ENCODE measurements at places on chromosomes 5 and 9. TPM values are rescaled to one million over a fixed set of nuclear protein-coding genes. Genes with fewer than 3 reads are reported as not detected.

GRCh38 chr5:156460471-156460870 lies 133.5 kb downstream of the SGCD start:
- DNase-seq = no peak
- no peak overlapping the region for H3K4me3 ChIP-seq
- no peaks in the 10 kb centered on the region for H3K36me3 ChIP-seq
- H3K27me3 ChIP-seq = no peaks in the 10 kb centered on the region

- H3K4me1 ChIP-seq = no peaks in the 10 kb centered on the region
- no peak for DNase-seq
- H3K36me3 ChIP-seq = no peaks in the 10 kb centered on the region
Observed at GRCh38 chr5:180391276-180391675, 38.1 kb upstream of the GFPT2 start.

DNA sequence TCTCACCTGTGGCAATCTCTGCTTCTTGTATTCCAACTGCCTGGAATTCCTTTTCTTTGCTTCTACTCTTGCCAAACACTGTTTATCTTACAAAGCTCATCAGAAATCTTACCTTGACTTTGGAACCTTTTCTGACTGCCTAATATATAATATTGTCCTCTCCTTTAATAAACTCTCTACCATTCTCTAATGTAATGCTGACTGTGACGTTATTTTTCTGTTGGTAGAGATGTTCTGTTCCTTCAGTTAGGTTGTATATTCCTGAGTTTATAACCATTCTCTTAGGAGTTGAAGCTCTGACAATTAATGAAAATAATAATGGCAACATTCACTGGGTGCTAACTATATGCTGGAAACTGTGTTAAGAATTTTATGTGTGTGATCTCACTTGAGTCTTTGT lies 188.8 kb upstream of the ATP10B start:
- H3K4me3 ChIP-seq = no peak overlapping the region
- H3K27me3 ChIP-seq = no peaks in the 10 kb centered on the region
- no peaks in the 10 kb centered on the region for H3K36me3 ChIP-seq
- DNase-seq = no peak

ANKRD34B gene
- total RNA-seq = under 0.01 TPM

- H3K36me3 ChIP-seq = no peaks in the 10 kb centered on the region
- no peaks in the 10 kb centered on the region for H3K27me3 ChIP-seq
- DNase-seq = no peak
- no peak overlapping the region for H3K27ac ChIP-seq
Observed at GRCh38 chr5:170339780-170340167, 42.2 kb upstream of the LCP2 start.

DNA sequence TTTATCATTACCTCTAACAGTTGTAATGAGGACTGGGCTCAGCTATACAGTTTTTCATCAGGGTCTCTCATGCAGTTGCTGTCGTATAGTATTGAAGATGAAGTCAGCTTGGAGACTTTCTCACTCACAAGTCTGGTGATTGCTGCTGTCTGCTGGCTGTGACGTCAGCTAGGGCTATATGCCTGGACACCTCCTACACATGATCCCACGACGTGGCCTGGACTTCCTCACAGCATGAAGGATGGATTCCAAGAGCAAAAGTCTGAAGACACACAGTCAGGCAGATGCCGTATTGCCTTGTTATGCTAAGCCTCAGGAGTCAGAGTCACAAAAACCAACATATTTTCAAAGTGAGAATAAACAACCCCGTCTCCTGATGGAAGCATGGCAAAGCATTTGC lies 193.3 kb downstream of the LURAP1L start:
- H3K4me3 ChIP-seq = no peak overlapping the region
- no peaks in the 10 kb centered on the region for H3K27me3 ChIP-seq
- DNase-seq = no peak
- no peaks in the 10 kb centered on the region for H3K36me3 ChIP-seq

GRCh38 chr5:154234551-154234950 lies 44.0 kb downstream of the GALNT10 start:
- no peak overlapping the region for H3K27ac ChIP-seq
- H3K4me3 ChIP-seq = no peak overlapping the region
- H3K36me3 ChIP-seq = no peaks in the 10 kb centered on the region
- peak; percentile 78 for DNase-seq
- H3K4me1 ChIP-seq = peaks cover 29% of the 10 kb centered on the region

DNA sequence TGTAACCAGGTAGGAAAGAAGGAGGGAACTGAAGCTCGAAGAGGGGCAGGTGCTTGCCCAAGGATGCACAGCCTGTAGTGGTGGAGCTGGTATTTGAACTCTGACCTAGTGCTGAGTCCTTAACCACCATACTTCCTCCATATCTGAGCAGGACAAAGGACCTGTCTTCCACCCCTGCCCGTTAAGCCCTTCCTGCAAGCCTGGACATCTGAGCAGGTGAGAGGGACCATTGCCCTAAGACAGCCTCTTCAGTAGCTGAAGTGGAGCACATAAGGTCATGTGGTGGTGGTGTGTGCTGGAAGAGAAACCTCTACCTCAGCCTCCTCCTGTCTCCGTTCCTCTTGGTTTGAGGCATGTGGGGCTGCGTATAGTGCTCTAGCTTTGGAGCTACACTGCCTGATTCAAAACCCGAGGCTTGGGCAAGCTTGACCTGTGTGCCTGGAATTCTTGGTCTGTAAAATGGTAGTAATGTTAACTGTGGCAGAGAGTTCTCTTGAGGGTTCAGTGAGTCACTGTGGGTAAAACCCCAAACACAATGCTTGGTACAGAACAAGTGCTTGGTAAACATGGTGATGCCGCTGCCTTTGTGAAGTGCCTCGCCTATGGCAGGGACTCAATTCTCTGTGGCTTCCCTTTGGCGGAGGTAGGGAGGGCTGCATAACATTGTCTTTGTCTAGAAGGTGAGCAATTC lies 7.4 kb downstream of the GALNT10 start:
- H3K4me1 ChIP-seq = peaks cover 32% of the 10 kb centered on the region
- H3K27me3 ChIP-seq = no peaks in the 10 kb centered on the region
- H3K36me3 ChIP-seq = peaks cover 6% of the 10 kb centered on the region

- peaks cover 12% of the 10 kb centered on the region for H3K27me3 ChIP-seq
- H3K27ac ChIP-seq = no peak overlapping the region
- H3K4me1 ChIP-seq = no peaks in the 10 kb centered on the region
- DNase-seq = no peak
Observed at GRCh38 chr5:10469253-10470050, 27.8 kb downstream of the ROPN1L start.

- peaks cover 26% of the 10 kb centered on the region for H3K4me1 ChIP-seq
- H3K27me3 ChIP-seq = no peaks in the 10 kb centered on the region
Observed at GRCh38 chr9:131290767-131291370, 1.3 kb downstream of the PLPP7 start.

ZNF474 gene
- total RNA-seq = 0.33 TPM

DNA sequence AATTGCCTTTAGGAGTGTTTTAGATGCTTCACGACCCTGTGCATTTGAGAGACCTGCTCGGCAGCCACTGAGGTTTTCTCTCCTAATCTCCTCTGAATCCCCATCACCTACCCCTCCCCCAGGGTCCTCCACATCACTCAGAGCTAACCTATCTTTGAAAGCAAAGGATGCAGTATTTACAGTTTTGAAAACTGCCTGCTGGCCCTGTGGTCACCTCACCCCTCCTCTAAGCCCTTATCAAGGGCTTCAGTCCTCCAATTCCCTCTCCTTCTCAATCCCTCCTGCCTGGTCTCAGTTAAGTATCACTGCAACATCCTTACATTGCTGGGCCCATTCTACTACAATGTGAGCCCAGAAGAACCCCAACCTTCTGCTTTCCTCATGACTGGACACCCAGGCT lies 4.6 kb downstream of the RPP25L start:
- H3K27ac ChIP-seq = no peak overlapping the region
- H3K4me3 ChIP-seq = no peak overlapping the region
- no peaks in the 10 kb centered on the region for H3K36me3 ChIP-seq
- peaks cover 24% of the 10 kb centered on the region for H3K4me1 ChIP-seq
